Activated CD8-positive, alpha-beta T cell treated with anti-CD3 and anti-CD28 coated beads, Interleukin-2, amount 10 ng/mL, durations not matched to agents 7 days and 5 days (primary cell): ENCODE measurements at places on chromosomes 16 and 17. TPM values are rescaled to one million over a fixed set of nuclear protein-coding genes. Genes with fewer than 3 reads are reported as not detected.

The CD300E gene
- total RNA-seq: not detected

The MYCBPAP gene
- 9.3 TPM for total RNA-seq

The GINS2 gene
- 53.5 TPM for total RNA-seq

The KRT12 gene
- not detected for total RNA-seq

The ALOX15B gene
- total RNA-seq: not detected
